ENCODE measurements at places on chromosomes 7 and 10. TPM values are rescaled to one million over a fixed set of nuclear protein-coding genes. Genes with fewer than 3 reads are reported as not detected.

TEX36 gene
- total RNA-seq, result 2.1 TPM

- no peak for DNase-seq
Observed at GRCh38 chr10:109972372-109973001, 35.3 kb upstream of the ADD3 start.

- DNase-seq, result no peak
Observed at GRCh38 chr10:70513848-70514309, 35.3 kb downstream of the PALD1 start.

GRCh38 chr10:11499425-11500071 lies 111.9 kb downstream of the USP6NL start:
- DNase-seq, result no peak

- no peak for DNase-seq
Observed at GRCh38 chr10:27433976-27434375, 70.1 kb upstream of the RAB18 start.

DNA sequence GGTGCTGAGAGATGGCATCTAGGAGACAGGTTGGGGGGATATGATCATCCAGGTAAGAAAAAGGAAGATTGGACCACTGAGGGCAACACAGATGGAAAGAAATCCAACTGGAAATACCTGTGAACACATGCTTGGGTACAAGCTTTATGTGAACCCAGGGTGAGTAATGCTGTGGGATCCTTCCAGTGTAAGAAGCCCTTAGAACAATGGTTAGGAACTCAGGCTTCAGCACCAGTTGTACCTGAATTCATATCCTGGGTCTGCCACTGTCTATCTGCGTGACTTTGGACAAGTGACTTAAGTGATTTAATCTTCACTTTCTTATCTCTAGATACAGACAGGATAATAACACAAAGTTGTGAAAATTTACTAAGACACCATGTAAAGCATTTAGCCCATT lies 131.0 kb downstream of the ST7 start:
- DNase-seq, result no peak

GRCh38 chr7:156612930-156613329 lies 27.6 kb upstream of the RNF32 start:
- no peak for DNase-seq

IRF5 gene
- not detected for total RNA-seq

Measured in fibroblast of the aortic adventitia (primary cell).